ENCODE measurements at places on chromosomes 13 and 19.

GRCh38 chr13:72165276-72165675, 298.3 kb upstream of the DACH1 start:
- DNase-seq = no peak

DNA sequence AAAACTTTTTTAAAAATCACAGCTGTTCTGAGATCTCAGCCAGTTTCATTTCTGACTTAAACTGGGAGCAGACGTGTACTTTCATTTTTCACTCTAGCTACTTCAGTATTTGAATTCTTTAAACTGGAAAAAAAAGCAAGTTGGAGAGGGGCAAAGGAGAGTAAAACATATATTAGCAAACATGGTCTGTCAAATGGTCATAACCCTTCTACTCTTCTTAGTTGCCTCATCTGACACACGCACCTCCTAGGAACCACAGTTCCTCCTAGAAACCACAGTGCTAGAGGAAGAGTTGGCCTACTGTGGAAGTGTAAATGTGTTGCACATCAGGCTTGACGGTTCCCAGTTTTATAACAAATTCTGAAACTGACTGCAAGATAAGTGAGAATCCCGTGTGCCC, 47.2 kb downstream of the TM9SF2 start:
- DNase-seq = no peak

GRCh38 chr13:48220981-48221685, 11.9 kb upstream of the ITM2B start:
- no peak for DNase-seq

DNA sequence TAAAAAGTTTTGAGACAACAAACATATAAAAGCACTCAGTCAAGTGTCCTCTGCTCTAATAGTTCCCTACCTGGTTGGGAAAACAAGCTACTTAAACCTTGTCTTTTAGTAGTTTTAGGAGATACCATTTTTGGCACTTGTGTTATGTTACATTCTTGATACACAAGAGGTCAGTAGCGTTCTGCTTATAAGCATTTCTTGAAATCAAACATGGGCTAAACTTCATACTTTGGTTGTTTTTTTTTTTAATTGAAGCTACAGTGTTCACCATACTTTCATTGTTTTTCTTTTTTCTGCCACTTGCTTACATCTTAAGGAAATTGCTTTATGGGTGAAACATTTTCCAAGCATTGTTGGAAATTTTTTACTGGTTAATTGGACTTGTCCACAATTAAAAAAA, 12.9 kb downstream of the NHLRC3 start:
- DNase-seq = no peak

- no peak for DNase-seq
Measured at GRCh38 chr19:8478598-8478997, 23.8 kb downstream of the PRAM1 start.

DNA sequence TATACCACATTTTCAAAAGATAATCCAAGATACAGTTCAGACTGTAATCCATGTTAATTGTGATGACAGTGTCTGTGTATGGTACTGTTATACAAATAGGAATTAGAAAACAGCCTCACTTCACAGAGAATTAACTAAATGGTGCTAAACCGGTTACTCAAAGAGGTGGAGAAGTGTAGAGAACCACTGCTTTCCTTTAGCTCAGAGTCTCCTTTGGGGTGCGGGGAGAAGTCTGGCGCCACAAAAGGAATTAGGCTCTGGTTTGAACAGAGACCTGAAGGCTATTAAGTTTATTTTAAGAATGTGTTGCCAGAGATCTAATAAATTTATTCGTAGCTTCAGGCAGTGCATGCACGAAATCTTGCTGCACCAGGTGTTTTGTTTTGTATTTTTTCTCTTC, 65.8 kb downstream of the FREM2 start:
- DNase-seq = no peak

- DNase-seq = no peak
Measured at GRCh38 chr13:90709319-90709718, 638.2 kb upstream of the MIR17HG start.

- DNase-seq = no peak
Measured at GRCh38 chr19:19061506-19061905, 2.3 kb upstream of the SLC25A42 start.
